ENCODE measurements at places on chromosomes 11 and 22. TPM values are rescaled to one million over a fixed set of nuclear protein-coding genes. Genes with fewer than 3 reads are reported as not detected.

DNA sequence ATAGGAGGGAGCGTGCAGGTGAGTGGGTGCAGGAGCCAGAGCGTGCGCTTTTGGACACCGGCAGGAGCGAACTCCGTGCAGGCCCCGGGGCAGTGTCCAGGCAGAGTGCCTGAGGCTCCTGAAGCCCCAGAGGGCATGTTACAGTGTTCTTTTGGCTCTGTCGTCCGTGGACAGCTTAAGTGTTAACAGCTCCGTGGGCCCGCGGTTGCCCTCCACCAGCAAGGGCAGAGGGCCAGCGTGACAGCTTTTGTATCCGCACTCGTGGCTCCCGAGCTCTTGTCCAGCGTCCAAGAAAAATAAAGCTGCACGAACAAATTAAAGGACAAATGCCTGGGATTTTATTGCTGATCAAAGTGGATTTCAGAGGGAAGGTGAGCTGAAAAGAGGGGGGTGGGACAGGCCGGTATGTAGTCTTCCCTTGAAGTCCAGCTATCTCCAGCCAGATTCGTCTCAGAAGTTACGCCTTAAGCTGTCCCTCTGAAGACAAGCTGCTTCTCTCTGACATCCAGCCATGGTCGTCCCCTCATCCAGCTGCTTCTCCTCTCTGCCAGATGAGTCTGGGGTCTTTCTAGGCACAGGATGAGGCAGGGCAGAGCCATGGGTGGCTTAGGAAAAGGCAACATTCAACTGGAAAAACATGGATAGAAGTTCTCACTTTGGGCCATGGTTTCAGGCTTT lies 968 bp upstream of the TMEM109 start:
- no peak for DNase-seq

DNA sequence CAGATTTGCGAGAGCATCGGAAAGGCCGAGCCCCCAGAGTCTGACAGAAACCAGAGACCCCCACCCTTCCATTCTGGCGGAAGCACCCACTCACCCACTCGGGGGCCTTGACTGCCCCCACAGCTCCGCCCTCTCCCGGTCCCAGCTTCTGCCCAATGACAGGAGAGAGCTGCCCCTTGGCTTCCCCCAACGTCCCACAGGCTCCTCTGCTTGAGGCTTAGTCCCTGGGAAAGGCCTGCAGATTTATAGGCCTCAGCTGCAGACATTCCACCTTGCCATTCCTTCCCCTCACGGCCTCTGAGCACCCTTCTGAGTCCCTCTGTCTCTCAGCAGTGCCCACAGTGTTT lies 125.0 kb upstream of the NCAM1 start:
- DNase-seq: no peak

- peak; percentile 7 for DNase-seq
Observed at GRCh38 chr11:36253238-36253637, 36.0 kb downstream of the COMMD9 start.

- DNase-seq: no peak
Observed at GRCh38 chr22:38352436-38352835, 35.2 kb upstream of the CSNK1E start.

- DNase-seq: peak; percentile 81
Observed at GRCh38 chr11:63490551-63491239, at the start of gene PLAAT5. Gene PLAAT5, minus strand, starts transcription at chr11:63491167. Its CDS starts 133 bp downstream, at chr11:63491034.

DNA sequence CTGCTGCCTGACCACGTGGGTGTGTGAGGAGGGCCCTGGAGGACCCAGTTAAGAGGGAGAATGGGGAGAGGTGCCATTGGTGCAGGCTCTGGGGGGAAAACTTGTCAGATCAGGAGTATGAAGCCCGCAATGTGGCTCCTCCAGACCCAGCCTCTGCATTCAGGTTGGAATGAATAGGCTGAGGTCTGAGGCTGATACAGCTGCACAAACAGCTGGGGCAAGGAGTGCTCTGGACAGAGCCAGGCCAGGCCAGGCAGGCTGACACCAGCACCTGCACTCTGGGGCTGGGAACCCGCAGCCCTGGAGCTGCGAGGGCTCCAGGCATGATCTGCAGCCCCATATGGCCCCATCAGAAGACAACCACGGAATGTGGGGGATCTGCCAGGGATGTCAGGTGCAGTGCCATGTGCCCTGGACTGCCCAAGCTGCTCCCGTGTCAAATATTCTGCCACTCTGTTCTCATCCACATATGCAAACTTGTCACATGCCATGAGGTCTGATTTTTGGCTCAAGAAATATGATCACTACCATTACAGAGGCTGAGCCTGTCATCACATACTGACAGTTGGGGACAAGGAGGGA lies 27.2 kb upstream of the KCNJ11 start:
- DNase-seq: no peak

DNA sequence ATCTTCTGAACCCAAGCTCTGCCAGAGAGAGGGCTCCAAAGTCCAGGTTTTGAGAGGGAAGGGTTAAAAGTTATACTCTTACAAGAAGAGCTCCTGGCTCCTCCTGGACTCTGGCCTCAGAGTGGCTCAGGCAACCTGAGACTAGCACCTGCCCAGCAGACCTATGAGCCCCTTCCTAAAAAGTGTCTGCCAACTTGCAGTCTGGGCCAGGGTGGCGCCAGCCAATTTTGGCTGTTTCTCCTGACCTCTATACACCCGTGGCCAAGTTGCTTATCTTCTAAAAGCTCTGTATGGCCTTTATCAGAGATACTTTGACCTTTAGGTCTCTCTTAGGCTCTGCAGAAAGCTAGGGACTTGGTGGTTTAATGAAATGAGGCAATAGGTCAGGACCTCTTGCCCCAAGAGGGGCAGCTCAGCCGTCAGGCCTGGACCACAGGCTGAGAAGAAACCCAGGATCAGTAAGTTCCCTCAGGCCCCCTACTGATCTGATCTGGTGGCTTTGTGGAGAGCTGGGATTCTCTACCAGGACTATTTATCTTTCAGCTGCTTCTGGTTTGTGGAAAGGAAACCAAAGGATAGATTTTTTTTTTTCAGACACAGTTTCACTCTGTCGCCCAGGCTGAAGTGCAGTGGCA lies 10.3 kb upstream of the UCP3 start:
- no peak for DNase-seq

DNA sequence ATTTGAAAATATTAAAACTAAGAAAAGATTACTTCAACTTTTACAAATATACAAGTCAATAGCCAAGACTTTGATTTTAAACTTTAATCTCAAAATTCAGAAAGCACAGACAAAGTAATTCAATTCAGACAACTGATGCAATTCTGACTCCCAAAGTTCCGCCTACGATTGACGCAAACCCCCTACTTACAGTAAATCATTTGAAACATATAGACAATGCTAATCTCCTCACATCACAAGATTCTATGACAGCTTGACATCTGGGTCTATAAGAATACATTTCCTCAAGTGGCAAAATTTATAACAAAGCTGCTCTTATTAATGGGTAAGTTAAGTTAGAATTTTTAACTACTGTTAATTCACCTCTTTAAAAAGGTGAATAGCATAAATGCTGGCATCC lies 75.2 kb downstream of the GUCY1A2 start:
- no peak for DNase-seq

DNA sequence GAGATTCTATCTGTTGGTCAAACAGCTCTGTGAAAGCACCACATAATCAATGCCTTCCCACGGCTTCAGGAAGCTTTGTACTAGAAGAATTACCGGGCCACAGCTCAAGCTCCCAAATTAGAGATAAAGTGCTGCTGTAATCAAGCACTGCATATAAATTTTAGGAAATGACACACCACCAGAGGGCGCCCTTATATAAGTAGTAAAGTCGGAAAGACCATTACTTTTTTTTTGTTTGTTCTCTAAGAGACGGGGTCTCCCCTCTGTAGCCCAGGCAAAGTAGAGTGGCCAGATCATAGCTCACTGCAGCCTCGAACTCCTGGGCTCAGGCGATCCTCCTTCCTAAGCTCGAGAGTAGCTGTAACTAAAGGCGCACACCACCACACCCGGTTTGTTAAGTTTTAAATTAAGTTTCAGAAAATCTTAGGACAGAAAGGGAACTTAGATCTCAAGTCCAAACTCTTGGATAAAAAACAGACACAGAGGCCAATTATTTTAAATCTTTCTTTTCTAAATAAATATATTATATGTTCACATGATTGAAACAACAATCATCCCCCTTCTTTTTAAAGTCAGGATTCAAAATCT lies 32.6 kb downstream of the PRCP start:
- DNase-seq: peak; percentile 98

DNA sequence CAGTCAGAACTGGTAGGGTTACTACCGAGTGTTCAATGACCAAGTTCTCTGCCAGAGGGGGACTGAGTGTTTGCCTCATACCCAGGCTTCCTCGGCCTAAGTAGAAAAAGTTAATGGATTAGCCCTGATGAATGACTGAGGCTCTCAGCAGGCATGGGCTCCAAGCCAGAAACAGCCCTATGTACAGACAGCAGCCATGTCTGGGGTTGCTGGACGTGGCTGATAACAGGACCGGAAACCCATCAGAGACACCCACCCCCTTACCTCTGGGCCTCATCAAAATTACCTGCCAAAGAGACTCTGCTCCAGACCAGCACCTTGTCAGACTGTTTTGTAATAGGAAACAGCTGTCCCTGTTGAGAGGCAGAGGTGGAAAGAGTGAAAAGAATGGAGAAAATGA lies 351.4 kb downstream of the ETS1 start:
- DNase-seq: no peak

GRCh38 chr11:100878474-100878873 lies 191.4 kb downstream of the ARHGAP42 start:
- no peak for DNase-seq

GRCh38 chr22:46695346-46696228 lies 42.5 kb downstream of the CERK start:
- no peak for DNase-seq

Gene PKDREJ
- total RNA-seq: not detected

Gene GPHA2
- total RNA-seq: 0.83 TPM

Gene ROBO4
- not detected for total RNA-seq

Gene DNHD1
- 9.6 TPM for total RNA-seq

Gene C22orf31
- not detected for total RNA-seq

Gene GDPD4
- not detected for total RNA-seq

Gene RBMXL2
- total RNA-seq: not detected

Gene TNNI2
- total RNA-seq: not detected

Gene TMEM41B
- 53.8 TPM for total RNA-seq

Gene GPR83
- 0.17 TPM for total RNA-seq

Gene GAL
- 80.9 TPM for total RNA-seq

Gene ABCG4
- total RNA-seq: 1.0 TPM

Gene SAA1
- total RNA-seq: not detected

All from GM23338 (cell line).